ENCODE measurements at places on chromosomes 4 and X.

- DNase-seq, result peak; percentile 48
Observed at GRCh38 chr4:137226900-137227299, 305.4 kb downstream of the PCDH18 start.

- DNase-seq, result no peak
Observed at GRCh38 chr4:52036886-52037530, 1.1 kb downstream of the SGCB start.

GRCh38 chr4:8308144-8308543, 38.6 kb downstream of the HTRA3 start:
- no peak for DNase-seq

DNA sequence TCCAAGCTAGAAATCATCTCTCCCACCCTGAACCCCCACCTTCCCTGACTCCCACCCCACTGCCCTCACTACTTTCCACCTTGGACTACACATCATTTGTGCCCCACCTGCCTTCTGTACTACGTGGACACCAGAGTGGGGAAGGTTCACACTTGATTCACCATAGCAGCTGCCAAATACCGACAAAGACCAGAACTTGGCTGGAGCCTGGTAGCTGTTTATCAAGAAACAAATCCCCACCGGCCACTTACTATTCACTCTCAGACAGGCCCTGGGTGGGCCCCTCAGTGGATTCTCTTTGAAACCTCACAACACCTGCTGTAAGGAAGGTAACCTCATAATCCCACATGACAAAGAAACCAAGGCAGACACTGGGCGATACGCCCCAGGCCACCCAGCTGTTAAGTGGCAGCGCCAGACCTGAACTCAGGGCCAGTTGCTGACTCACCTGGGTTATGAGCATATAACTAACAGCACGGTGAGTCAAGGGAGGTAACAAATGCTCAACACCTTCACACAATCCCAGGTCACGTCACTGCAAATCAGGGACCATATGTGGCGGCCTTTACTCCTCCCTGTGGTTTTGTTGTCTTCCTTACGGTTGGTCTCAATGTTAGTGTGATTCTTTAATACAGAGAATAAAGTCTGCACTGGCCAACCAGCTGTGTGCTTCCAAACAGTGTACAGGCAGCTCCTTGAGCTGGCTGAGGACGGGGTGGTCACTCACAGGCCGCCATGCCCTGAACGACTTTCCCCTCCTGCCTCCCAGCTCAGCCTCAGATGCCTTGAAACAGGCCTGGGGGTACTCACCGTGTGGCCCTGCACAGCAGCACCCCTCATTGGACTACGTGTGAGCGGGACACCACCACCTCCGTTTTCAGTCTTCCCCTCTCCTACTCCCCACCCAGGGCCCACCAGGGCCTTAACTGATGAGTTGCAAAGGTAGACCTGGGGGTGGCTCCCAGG, 7.5 kb downstream of the WDR1 start:
- DNase-seq, result peak; percentile 53

- no peak for DNase-seq
Observed at GRCh38 chr4:139921429-139922184, 232.4 kb downstream of the MAML3 start.

DNA sequence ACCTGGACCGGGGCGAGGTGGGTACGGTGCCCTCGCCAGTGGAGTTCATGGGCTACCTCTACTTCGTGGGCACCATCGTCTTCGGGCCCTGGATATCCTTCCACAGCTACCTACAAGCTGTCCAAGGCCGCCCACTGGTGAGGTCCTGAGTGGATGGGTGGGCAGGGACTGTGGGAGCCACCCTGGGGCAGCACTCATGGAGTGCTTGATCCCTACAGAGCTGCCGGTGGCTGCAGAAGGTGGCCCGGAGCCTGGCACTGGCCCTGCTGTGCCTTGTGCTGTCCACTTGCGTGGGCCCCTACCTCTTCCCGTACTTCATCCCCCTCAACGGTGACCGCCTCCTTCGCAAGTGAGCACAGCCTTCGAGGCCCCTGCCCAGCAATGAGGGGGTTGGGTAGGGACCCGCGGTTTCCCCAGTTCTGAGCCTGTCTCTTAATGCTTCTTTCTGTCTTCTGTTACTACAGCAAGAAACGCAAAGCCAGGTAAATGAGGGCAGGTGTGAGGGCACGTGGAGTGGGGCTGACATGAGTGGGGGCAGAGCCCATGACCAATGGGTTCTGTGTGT, 3.7 kb downstream of the PORCN start:
- no peak for DNase-seq

- no peak for DNase-seq
Observed at GRCh38 chr4:143633833-143634232, 66.6 kb downstream of the FREM3 start.

GRCh38 chr4:1753697-1754311, 32.5 kb downstream of the TACC3 start:
- DNase-seq, result no peak

DNA sequence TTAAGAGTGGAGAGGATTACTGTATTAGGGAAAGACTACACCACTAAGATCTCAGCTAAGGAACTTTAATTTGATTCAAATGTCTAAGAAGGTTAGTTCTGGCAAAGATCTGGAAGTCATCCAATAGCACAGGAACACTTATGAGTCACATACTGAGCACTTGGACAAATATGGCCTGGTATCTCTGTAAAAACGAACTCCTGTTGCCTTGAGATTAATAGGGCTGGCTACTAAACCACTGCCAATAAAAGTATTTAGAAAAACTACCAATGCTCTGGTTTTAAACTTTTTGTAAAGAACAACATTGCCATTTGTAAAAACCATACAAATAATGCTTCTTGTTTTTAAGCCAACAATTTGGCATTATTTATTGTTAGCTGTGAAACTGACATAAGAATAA, 70.5 kb downstream of the SEC24D start:
- peak; percentile 97 for DNase-seq

GRCh38 chrX:545452-545885, 85.1 kb upstream of the SHOX start:
- DNase-seq, result no peak

DNA sequence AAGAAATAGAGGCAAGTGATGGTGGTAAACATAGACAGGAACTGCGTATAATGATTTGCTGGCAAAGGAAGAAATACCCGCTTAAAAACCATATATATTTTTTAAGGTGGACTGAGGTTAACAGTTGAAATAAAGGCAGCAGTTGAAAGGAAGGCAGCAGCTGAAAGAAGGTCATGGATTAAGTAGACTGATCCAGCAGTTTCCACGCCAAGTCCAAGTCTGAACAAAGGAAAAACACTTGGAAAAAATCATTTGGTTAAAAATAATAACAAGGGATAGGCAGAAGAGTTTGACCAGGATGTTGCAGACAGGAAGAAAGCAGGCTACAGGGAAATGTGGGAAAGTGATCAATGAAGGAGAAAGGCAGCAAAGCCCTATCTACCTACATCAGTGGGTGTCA, 93.6 kb downstream of the AMELX start:
- no peak for DNase-seq

- DNase-seq, result peak; percentile 76
Observed at GRCh38 chrX:109739625-109740432, 6.8 kb upstream of the ACSL4 start.

DNA sequence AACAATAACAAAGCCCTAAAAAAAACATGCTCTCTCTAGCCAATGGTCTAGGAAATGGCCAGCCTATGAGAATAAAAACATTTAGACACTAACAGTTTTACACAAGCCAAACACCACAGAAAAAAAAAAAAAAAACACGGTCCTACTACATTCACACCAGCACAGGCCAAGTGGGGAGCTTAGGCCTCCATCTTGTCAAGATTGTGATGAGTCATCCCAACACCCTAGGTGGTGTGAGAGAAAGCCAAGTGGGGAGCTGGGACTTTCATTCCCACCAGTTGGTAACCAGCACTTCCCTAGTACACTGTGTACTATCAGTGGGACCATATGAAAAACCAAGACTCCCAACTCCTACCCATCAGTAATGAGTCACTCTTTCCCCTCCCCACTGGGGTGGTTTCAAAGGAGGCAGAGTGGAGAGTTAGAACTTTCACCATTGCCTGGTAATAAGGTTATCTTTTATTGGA, 95.6 kb downstream of the ADAMTS3 start:
- DNase-seq, result peak; percentile 49

DNA sequence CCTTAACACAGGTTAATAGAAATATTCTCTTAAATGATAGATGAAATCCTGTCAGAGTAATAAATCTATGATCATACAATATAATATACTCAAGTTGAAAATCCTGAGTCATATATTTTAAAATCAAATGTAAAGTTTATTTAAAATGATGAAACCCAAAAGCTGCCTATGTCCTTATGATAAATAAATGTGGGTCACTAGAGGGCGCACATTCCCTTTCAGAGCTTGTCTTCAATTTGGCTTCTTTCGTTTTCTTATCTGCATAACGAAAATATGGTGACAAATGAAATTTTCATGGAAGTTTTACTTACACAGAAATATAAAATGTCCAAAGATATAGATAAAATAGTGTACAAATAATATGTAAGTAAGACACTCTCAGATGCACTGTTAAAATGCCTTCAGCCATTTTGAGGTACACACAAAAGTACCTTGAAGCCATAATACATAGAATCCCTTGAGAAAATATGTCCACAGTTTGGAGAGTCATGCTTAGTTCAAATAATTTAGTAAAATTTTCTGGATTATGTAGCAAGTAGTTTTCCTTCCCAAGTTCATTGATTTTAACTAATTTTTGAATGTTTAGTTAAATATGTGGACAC, 680.4 kb downstream of the DMD start:
- peak; percentile 54 for DNase-seq

DNA sequence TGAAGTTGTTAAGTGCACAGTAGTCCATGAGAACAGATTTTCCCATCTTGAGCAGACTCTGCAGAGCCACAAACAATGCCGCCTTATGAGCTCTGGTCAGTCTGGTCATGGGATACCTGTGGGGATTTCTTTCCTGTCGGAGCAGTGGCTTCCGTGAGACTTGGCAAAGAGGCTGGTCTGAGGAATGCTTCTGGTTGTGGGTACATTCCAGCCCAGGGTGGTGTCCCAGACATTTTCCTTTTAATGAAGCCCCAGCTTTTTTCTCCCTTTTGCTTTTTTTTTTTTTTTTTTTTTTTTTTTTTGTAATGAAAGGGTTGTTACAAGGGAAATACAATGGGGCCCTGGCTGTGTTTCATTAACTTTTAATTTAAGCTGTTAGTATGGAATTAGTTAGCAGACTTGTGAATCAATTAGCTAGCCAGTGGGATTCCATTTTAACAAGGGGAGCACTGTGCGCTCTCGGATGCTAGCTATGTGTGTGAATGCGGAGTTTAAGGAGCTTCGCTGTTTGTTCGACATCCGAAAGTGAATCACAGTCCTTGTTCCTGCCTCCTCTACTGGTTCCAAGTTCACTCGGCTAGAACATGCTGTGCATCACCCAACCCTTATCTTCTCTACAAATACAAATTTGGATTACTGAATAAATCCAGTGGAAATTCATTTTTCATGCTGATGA, 225.1 kb downstream of the CBR4 start:
- DNase-seq, result peak; percentile 47

DNA sequence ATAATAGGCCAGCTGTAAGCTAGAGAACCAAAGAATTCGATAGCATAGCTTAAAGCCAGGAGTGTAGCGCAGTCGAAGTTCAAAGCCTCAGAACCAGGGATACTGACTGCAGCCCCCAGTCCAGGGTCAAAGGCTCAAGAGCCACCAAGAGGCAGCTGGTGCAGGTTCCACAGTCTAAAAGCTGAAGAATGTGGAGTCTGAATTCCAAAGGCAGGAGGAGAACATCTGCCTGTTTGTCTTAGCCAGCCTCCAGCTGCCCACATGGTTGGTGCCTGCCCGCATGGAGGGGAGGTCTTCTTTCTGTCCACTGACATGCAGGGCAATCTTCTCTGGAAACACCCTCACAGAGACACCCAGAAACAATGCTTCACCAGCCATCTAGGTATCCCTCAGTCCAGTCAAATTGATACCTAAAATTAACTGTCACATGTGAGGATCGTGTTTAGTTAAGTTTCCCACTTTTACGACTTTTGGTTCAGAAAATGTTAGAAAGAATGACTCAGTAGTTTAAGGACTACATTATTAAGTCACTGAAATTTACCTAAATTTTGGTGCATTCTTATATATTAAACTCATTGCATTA, 52.8 kb upstream of the RHOH start:
- DNase-seq, result no peak

GRCh38 chr4:40992472-40993295, 221.7 kb downstream of the APBB2 start:
- DNase-seq, result peak; percentile 92

DNA sequence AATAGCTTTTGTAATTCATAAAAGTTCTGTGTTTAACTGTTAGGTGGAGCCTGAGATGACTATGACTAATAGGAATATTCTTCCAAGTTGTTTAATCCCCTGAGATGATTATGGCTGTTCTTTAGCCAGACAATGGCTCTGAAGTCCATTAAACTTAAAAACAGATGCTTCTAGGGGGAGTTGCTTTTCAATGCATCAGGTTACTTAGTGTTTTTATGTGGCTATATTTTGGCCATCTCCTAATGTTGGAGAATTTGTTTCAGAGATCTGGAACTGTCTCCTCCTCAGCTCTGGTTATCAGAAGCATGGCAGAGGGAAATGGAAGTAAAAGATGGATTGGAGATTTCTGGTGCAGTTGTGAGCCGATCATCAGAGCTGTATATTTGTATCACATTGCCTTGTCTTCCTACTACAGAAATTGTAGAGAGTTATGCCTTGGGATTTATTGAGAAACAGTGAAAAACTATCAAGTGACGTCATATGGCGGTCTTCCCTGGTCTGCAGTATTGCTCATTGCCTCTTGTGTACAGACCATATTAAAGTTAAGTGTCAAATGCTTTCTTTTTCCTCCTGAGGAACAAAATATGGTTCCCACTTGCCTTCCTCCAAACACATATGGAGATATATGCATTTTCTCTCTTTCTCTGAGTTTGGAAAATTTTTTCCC, 29.8 kb downstream of the SGMS2 start:
- DNase-seq, result peak; percentile 85

- DNase-seq, result no peak
Observed at GRCh38 chr4:32342054-32342453, 1621.9 kb downstream of the PCDH7 start.

Data from cardiac fibroblast (primary cell).